Right ventricle myocardium superior (tissue), 1 donor: ENCODE measurements at places on chromosomes 2 and 18. TPM values are rescaled to one million over a fixed set of nuclear protein-coding genes. Genes with fewer than 3 reads are reported as not detected.
A peak's percentile ranks its signal among the peaks of the same experiment; 100 is the strongest.

DNA sequence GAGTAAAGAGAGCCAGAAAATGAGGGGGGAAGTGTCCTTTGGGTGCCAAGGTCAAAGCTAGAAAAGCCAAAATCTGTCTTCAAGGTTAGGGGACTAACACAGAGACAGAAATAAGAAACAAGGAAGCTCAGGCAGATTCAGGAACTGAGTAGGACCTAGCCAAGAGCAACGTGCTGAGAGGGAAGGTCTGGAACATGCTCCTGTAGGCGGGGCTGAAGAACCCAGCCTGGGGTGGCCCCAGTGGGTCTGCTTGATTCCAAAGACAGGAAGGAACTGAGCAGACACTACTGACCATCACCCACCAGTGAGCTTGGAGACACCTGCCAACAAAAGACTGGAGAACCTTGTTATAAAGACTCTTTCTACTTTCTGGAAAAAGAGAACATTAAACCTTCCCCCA, 105.1 kb downstream of the SP3 start:
- DNase-seq = no peak

DNA sequence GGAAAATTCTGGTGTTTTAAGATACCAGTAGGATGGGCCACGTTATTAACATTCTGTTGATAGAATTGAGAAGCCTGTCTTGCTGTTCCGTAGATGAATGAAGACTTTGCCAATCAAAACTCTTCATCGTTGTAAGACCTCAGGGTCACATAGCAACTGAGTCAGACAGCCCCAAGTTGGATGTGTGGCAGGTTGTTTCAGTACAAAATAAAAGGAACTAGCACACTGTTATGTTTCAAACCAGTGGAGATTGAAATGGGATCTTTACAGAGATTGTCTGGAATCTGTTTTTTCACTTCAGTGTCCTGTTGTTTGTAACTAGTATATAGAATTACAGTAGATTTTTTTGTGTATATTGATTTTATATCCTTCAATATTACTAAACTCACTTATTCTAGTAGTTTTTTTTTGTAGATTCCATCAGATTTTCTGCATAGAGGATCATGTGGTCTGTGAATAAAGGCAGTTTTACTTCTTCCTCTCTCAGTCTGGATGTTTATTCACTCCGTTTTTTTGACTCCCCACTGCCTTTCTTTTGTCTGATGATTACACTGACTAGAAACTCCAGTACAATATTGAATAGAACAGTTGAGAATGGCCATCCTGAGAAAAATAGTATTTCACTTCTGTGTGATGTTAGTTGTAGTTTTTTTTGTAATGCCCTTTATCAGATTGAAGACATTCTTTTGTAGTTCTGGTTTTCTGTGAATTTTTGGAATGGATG, 22.7 kb downstream of the EPC2 start:
- DNase-seq = no peak

DNA sequence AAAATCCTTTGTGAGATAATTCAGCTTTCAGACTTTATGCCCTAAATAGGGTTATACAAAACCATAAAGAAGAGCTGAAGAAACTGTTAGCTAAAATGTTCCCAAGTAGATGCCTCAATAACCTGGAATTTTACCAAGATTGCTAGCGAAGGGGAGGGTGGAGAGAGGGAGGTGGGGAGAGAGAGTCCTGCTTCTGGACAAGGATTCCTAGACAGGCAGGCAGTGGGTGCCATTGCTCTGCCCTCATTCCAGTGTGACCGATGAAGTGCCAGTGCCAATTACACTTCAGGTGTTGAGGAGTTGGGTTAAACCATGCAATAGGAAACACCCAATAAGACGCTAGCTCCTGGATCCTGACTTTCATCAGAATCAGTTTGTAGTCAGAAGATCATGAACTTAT, 18.1 kb downstream of the LAPTM4A start:
- DNase-seq = no peak

DNA sequence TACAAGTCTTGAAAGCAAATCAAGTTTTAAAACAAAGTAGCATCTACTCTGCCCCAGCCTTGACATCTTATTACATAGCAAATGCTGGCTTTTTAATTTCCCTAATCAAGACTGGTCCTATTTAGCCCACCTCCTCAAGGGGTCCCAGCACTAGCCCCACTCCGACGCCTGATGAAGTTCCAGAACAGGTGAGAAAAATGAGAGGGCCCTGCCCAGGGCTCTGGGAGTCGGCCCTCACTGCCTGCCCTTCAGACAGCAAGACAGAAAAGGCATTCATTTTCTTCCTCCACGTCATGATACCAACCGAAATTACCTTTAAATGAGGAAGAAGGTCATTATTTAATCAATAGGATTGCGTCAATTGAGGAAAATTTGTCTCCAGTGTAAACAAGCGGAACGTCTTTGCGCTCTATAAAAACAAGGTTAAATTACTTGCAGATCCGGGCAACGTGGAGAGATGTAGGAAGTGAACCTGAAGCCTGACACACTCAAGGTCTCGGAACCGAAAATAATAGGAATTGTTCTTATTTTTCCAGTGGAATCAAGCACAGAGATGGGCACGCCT, 170.6 kb upstream of the PKDCC start:
- DNase-seq = no peak

GRCh38 chr2:236571145-236571544, 1.5 kb downstream of the ACKR3 start:
- DNase-seq = peak; percentile 34

Gene TRAF3IP1
- 13.6 TPM for total RNA-seq

Gene AQP12B
- not detected for total RNA-seq

Gene ASPRV1
- total RNA-seq = 0.78 TPM

DNA sequence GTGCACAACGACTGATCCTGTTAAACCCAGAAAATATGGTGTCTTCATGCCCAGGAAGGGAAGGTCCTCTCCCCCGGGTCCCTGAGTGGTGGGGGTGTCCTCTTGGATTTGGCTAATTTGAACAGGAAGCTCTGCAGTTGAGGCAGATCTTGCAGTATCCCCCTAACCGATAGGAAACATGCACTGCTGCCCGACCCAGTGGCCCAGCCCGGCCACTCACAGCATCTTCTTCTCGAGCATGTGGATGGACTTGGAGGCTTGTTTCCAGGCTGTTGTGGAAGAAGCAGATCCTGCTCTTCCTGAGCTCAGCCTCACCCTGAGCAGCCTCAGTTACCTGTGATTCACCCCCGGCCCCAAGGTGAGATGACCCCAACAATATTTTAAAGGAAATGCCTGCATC, 46.4 kb upstream of the ASB1 start:
- no peak for DNase-seq

DNA sequence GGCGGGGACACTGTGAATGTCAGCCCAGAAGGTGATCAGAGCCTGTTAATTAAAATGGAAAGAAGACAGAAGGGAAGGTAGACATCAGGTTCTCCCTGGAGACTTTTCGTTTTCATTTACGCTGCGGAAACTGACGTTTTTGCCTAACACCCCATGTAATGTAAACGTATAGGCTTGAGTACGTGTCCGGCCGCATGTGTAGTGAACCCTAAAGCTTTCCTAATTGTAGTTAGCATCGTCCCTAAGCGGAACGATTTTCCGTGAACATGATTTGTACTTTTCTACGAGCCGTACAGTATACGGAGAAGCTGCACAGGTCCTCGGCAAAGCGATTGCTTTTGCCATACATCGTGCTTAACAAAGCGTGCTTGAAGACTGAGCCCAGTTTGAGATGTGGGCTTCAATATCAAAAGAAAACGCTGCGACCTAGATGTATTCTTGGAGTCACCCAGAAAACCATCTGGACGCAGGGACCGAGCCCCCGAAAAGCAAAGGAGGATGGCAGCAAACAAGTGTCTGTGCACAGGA, 284 bp downstream of the TIMM21 start:
- no peak for DNase-seq
